ENCODE measurements at places on chromosomes 13 and 19.

DNA sequence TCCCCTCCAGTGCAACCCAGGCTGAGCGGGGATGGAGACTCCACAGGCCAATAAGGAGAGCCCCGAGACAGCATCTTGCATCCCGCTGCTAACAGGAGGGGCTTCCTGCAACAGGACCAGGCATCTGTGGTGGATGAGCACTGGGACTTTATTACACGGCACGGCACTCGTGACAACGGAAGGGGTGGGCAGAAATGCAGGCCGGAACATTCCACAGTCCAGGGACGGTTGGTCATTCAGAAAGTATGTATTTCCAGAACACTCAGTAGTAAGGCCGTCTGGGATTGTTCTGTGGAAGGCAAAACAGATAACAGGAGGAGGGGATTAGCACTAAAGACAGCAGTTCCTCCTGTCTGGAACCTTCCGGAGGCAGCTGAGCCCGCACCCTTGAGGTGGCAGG lies 3.3 kb upstream of the TM6SF2 start:
- peak; percentile 33 for DNase-seq

GRCh38 chr13:44627441-44627840 lies 51.3 kb upstream of the TSC22D1 start:
- DNase-seq = no peak

- DNase-seq = no peak
These were observed 167.2 kb downstream of the FGF14 start for GRCh38 chr13:102234618-102235017.

DNA sequence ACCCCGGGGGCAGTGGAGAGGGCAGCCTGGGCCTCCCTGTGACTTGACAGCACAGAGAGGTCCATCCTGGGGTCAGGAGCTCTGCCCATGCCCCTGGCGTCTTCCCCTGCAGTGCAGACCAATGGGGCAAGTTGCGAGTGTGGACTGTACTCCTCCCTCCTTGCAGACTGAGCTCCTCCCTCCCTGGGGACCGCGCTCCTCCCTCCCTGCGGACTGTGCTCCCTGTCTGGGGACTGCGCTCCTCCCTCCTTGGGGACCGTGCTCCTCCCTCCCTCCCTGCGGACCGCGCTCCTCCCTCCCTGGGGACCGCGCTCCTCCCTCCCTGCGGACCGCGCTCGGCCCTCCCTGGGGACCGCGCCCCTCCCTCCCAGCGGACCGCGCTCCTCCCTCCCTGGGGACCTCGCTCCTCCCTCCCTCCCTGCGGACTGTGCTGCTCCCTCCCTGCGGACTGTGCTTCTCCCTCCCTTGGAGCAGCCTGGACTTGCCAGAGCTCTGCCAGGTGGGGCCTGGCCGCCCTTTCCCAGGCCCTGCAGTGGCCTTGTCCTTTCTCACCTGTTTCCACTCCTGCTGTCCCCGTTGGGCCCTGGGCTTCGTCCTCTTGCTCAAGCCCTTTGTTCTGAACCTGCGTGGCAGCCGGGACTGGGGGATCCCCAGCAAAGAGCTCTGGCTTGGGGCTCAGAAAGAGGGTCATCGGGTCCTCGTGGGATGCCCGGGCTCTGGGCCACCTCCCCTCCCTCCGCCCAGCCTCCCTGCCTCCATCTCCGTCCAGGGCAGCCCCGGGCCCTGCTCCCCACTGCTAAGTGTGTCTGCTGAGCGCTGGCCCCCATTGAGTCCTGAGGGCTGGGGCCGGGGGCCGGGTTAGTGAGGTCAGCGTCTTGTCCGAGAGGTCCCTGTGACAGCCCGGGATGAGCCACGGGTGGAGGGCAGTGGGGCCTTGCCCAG lies 6.8 kb downstream of the GAMT start:
- DNase-seq = no peak

DNA sequence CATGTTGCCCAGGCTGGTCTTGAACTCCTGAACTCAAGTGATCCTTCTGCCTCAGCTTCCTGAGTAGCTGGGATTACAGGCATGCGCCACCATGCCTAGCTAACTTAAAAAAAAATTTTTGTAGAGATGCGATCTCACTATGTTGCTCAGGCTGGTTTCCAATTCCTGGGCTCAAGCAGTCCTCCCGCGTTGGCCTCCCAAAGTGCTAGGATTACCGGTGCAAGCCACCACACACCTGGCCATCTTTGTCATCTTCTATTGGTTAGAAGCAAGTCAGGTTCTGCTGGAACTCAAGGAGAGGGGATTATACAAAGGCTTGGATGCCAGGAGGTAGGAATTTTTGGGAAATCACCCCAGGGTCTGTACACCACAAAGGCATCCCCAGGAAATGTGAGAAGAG lies 25.2 kb downstream of the TNFSF14 start:
- DNase-seq = no peak

- DNase-seq = peak; percentile 56
These were observed 107.1 kb downstream of the UBL3 start for GRCh38 chr13:29743201-29743786.

DNA sequence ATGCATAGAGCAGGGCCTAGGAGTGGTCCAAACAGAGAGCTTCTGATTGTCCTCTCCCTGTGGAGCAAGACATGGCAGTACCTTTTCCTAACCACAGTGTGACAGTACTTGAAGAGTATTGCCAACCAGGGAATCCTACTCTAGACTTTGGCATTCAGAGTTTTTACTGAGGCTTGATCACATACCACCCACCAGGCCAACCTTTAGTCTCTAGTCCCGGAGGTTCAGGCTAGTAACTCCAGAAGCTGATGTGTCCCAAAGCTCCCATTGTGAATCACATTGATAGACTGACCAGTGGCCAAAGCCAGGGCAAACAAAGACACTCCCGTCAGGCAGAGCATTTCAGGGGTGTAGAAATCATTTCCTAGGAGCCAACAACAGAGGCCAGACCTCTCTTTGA lies 18.4 kb downstream of the IFT88 start:
- DNase-seq = no peak

DNA sequence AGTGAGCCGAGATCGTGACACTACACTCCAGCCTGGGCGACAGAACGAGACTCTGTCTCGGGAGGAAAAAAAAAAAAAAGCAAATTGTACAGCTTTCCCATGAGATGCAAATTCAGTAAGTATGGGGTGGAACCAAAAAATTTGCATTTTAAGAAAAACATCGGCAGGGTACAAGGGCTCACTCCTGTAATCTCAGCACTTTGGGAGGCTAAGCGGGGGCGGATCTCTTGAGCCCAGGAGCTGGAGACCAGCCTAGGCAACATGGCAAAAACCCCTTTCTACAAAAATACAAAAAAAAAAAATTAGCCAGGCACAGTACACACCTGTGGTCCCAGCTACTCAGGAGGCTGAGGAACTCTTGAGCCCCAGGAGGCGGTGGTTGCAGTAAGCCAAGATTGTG lies 91.2 kb downstream of the ELF1 start:
- DNase-seq = no peak

DNA sequence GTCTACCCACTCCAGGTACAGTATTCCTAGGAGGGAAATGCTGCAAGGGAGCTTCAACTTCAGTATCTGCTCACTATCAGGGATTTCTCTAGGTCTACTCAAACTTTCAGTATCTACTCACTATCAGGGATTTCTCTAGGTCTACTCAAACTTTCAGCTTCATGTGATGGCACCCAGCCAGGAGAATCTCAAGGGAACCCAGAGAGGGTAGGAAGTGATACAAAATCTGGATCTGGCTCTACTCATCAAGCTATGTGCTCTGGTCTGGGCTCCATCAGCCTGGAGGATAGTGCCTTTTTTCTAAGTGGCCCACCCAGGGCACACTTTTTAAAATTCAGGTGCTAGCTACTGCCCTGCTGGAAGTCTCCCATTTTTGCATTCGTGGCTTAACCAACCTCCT lies 52.3 kb upstream of the FNDC3A start:
- no peak for DNase-seq

GRCh38 chr13:63693696-63694095 lies 2278.0 kb upstream of the PCDH20 start:
- no peak for DNase-seq

- no peak for DNase-seq
These were observed 48.0 kb upstream of the EDNRB start for GRCh38 chr13:77966671-77967070.

GRCh38 chr13:22238269-22238668 lies 567.4 kb downstream of the FGF9 start:
- no peak for DNase-seq

DNA sequence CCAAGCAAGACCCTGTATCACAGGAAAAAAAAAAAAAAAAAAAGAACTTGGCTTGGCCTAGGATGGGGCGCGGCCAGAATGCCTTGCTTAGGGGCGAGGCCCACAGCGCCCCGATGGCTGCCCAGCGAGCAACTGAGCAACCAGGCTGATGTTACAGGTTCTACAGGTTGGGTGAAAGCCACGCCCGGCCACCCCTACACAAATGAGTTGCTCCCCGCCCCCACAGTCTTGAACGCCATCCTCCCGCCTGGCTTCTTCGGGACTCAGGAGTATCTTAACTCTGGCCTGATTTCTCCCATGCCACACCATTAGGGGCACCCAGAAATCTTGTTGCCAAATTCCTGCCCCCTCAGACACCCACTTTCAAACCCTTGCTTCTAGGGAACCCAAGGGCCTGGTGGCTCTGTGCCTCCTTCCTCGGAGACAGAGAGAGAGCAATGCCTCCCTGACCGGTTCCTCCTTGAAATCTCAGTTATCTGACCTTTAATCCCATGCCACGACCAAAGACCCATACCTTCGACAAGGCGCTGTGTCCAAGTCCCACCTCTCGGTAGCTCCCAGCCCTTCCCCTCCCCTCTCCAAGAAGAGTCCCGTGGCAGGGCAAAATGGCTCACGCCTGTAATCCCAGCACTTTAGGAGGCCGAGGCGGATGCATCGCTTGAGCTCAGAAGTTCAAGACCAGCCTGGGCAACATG lies 1.1 kb upstream of the CBLC start:
- DNase-seq = no peak

- DNase-seq = no peak
These were observed 44.5 kb upstream of the PCDH8 start for GRCh38 chr13:52892925-52893324.

- no peak for DNase-seq
These were observed 9.4 kb upstream of the CEACAM16 start for GRCh38 chr19:44689290-44690130.

DNA sequence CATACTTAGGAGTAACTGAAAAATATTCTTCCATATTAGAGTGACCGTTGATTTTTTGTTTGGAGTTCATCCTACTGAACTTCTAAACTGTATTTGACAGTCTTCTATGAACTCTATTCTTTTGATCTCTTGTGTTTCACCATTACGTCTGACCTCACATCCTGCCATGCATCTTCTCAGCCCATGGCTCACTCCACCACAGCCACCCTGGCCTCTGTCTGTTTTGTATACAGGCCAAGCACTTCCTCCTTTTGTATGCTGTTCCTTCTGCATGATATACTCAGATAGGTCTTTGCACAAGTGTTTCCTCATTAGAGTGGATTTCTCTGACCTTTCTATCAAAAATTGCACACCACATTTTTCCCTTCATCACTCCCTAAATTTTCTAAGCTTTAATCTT lies 119.9 kb downstream of the MAB21L1 start:
- DNase-seq = no peak

DNA sequence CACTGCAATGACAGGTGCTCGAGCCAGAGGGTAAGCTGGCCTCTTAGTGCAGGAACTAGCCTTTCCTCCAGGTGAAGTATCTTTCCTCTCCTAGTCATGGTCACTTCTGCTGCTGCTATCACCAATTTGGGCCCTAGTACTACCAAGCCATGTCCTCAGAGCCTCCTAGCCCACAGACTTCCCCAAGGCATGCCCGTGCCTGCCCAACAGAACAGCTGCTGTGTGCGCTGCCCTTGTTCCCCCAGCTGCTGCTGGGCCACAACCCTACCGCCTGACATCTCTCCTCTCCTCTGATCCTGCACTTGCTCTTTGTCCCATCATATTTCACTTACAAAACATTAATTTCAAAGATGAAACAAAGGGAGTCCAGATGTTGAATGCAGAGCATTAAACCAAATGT lies 168.5 kb upstream of the FREM2 start:
- no peak for DNase-seq

DNA sequence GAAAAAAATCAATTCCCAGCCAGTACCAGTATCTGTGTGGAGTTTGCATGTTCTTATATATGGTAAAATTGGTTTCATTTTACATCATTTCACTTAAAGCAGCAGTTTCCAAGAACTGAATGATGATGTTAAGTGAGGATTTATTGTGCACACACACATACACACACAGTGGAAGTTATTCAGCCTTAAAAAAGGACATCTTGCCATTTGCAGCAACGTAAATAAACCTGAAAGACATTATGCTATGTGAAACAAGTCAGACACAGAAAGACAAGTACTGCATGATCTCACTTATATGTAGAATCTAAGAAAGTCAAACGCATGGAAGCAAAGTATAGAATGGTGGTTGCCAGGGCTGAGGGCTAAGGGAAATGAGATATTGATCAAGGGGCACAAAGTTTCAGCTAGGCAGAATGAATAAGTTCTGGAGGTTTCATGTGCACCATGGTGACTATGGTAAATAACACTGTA lies 5.3 kb downstream of the SIGLECL1 start:
- no peak for DNase-seq

DNA sequence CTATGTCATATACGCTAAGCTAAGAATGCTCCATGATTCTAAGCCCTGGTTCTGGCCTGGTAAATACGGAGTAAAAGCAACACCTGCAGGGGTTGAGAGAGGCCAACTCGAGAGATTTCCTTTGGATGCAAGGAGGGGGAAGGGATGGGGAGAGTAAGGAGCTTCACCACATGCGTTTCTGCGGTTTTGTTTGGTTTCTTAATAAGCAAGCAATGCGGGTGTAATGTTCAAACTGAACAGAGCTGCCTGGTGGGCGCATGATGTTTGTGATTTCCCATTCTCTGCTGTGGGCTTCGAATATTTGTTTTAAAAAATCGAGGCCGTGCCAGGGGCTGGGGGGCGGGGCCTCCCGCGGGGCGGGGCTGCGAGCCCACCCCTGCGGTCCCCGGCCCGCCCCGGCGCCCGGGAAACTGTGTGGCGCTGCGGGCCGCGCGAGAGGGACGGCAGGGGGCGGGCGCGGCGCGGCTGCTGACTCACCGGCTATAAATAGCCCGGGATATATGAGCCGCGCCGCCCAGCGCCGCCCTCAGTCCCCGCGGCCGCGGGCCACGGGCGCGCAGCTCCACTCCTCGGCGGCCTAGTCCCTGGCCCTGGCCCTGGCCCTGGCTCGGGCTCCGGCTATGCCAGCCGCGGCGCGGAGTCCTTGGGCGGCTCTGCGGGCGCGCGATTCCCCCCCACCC lies 5.1 kb downstream of the BBC3 start:
- DNase-seq = no peak

GRCh38 chr13:59730026-59730425 lies 433.7 kb downstream of the DIAPH3 start:
- no peak for DNase-seq

DNA sequence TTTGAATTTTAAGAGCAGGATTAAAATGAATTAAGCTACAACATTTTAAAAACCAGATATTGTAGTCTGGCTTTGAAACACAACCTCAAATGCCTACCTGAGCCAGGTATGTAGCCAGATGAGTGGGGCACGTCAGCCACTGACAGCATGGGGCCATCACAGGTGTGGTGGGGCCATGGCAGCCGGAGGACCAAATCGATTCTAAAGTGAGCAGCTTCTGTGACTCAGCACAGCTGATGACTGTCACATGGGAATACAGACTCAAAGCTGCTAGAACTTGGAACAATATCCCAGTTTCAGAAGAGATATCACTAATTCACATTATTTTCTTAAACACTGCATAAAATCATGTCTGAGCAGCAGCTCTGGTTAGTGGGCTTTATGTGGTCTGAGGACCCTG lies 52.8 kb downstream of the SERP2 start:
- DNase-seq = no peak

- no peak for DNase-seq
These were observed 2.3 kb downstream of the MATK start for GRCh38 chr19:3783660-3784584.

GRCh38 chr19:33344573-33344925 lies 29.0 kb upstream of the CEBPG start:
- DNase-seq = no peak

- DNase-seq = no peak
These were observed 16.3 kb downstream of the ZNF160 start for GRCh38 chr19:53086949-53087348.

Measured in AG04449 (cell line).